Effector CD8-positive, alpha-beta T cell (primary cell): ENCODE measurements at places on chromosomes 3 and 15.

- DNase-seq = no peak
These were observed 291.0 kb downstream of the TIGIT start for GRCh38 chr3:114584734-114585371.

DNA sequence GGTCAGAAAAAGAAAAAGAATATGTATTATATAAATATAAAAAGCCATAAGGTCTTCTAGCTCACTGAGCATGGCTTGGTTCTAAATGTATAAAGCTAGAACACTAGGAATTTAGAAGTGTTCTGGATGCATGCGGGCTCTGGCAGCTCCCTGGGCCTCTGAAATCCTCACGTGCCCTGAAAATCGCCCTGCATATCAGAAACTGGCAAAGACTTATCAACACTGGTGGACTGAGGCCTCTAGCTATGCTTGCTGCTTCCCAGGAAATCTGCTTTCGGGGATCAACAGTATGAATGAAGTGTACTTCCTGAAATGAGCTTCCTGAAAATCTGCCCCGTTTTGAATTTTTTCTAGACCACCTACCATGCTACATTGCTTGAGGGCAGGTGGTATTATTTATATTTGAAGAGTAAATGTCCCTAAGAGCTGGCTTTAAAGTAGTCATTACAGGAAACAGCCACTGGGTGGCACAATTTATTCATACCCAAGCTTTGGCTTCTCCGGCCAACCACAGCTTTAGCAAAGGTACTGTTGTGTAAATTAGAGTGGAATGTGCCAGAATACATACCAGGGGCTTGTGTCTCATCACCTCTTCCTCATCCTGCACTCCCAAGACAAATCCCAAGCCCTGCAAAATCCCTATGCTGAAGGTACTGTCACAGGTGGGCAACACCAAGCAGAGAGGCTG lies 17.7 kb downstream of the CRTAP start:
- DNase-seq = no peak

GRCh38 chr3:115698851-115699591 lies 75.7 kb downstream of the GAP43 start:
- no peak for DNase-seq

- no peak for DNase-seq
These were observed 11.8 kb downstream of the MYO1E start for GRCh38 chr15:59360896-59361295.

- no peak for DNase-seq
These were observed 231.8 kb upstream of the THRB start for GRCh38 chr3:24726423-24726822.

DNA sequence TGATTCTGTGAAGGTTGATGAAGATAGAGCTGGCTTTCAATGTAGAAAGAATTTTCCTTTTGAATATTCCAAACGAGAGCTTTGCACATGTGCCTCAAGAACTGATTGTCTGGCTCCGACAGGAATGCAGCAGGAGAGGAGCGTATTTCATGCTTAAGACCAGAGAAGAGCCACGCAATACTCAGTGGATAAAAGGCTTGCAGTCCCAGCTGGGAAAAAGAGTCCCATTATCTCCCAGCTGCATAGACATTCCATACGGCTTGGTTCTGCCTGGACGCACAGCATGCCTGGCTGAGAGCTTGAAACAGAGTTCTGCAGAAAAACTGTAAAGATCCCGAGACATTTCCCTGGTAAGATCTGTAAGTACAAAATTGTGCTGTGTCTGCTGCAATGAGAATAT lies at the start of gene CNTN6:
Gene CNTN6, plus strand, starts transcription at position 254 of the 400 bp plus-strand sequence. CDS start 54,985 bp downstream, outside the sequence.
- no peak for DNase-seq

GRCh38 chr3:190646996-190647395 lies 133.1 kb downstream of the IL1RAP start:
- no peak for DNase-seq

DNA sequence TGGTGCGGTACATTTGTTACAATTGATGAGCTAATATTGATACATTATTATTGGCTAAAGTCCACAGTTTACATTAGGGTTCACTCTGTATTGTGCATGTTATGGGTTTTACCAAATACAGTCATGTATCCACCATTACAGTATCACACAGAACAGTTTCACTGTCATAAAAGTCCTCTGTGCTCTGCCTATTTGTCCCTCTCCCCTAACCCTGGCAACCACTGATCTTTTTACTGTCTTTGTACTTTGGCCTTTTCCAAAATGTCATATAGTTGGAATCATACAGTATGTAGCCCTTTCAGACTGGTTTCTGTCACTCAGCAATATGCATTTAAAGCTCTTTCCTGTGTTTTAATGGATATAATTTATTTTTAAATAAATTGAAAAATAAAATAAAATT lies 83.1 kb upstream of the SLC4A7 start:
- DNase-seq = no peak

GRCh38 chr15:80595396-80595795 lies 99.7 kb upstream of the ABHD17C start:
- no peak for DNase-seq

- DNase-seq = no peak
These were observed 11.6 kb upstream of the ACAN start for GRCh38 chr15:88791637-88792036.

GRCh38 chr3:123028233-123028828 lies 768 bp upstream of the SEMA5B start:
- DNase-seq = no peak

DNA sequence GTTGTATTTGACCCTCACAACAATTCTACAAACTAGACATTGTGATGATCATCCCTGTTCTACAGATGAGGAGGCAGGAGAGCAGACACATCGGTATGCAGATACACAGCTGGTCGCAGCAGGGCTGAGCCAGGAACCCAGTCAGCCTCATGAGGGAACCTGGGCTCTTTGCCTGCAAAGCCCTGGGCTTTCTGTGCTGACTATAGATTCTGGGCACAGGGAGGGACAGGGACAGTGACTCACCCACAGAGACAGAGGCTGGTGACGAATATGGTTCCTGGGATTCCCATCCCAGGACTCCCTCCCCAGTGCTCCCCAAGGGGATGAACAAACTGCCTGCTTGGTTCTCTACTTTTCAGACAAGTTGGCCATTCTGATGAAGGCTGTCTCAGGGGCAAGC lies 3.8 kb upstream of the CAMP start:
- DNase-seq = no peak

GRCh38 chr3:13772321-13772745 lies 107.5 kb downstream of the WNT7A start:
- DNase-seq = no peak

DNA sequence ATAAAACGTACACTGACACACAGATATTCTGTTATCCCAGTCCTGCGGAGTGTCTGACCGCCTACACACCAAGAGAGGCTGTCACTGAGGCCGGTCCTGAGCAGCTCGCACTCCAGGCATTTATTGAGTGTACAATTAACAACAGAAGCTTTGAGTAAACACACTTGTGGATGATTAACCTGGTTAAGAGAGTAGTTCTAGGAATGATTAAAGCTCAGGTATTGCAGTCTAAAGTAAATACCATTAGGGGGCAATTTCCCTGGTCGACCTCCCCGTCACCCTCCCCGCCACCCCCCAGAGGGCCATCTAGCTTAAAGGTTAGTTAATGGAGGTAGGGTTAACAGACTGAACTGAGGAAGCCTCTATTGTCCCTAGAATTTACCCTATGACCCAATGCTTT lies 1278.5 kb downstream of the NSUN3 start:
- no peak for DNase-seq

DNA sequence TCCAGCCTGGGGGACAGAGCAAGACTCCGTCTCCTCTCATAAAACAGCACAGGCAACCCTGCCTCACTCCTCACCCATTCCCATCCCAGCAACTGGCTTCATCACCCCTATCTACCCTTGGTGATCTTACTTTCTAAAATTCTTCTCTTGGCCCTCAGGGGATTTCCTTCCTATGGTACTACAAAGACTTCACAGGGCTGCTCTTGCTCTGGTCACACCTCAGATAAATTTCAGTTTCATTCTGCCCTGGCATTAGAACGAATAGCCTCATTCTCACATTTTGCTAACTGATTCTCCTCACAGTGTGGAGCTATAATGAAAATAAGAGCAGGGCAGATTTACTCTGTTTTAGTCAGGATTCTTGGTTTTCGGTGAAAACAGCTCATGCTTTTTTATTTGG lies 22.1 kb upstream of the CRBN start:
- no peak for DNase-seq

- no peak for DNase-seq
These were observed 633.7 kb upstream of the SUCLG2 start for GRCh38 chr3:68288085-68288484.

- no peak for DNase-seq
These were observed 81.6 kb upstream of the HERC1 start for GRCh38 chr15:63915209-63915872.

GRCh38 chr15:78914027-78914764 lies 30.6 kb downstream of the CTSH start:
- DNase-seq = no peak

DNA sequence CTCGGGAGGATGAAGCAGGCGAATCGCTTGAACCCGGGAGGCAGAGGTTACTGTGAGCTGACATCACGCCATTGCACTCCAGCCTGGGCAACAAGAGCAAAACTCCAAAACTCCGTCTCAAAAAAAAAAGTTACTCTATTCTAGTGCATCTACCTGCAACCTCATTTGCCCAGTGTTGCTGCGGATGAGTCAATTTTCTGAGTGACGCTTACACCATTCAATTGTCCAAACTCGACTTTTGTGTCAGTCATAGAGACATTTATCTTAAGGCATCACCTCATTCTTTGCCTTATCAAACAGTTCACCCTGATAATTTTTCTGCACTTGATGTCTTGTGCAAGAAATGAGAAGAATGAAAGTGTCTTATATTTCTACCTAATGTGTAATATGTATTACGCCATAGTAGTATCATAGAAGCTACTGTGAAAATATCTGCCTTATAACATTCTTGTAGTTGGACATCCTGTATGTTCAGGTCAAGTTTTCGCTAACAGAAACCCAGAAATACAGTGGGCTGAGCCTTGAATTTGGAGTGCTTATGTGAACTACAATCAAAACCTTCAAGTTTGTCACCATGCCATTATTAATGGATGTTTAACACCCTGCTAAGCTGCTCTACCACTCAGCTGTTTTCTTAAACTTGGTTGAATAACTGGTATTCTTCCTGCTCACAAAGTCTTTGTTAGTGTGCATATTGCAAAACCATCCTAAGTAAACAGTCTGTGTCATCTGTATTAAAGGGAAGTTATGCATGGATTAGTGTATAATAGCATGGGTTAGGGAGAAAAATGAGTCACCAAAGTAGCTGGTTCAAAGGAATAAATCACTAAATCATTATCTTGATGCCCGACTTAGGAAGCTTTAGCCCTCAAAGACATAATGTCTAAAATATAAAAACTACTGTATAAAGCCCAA lies 531.0 kb upstream of the NR2F2 start:
- DNase-seq = no peak

- DNase-seq = no peak
These were observed 6.4 kb downstream of the RASA2 start for GRCh38 chr3:141493184-141493583.

- DNase-seq = no peak
These were observed 24.4 kb upstream of the PLSCR2 start for GRCh38 chr3:146493761-146494160.

- DNase-seq = no peak
These were observed 38.1 kb upstream of the RASA2 start for GRCh38 chr3:141448606-141449220.

DNA sequence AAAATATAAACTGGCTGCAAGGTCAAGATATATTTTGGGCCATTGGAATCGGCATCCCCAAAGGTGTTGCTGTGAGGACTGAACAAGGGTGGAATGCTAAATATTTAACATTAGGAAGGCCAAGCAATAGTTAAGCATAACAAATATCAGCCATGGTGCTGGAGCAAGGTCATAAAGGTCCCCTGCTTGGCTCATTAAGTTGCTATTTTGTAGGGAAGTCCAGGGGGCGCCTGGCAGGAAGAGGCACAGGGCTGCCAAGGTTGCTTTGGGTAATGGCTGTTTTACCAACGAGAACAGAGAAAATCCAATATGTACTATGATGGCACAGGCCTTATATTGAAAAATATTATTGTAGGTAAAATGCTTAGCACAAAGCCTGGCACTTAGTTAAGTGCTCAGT lies 62.2 kb downstream of the SLC15A2 start:
- no peak for DNase-seq

DNA sequence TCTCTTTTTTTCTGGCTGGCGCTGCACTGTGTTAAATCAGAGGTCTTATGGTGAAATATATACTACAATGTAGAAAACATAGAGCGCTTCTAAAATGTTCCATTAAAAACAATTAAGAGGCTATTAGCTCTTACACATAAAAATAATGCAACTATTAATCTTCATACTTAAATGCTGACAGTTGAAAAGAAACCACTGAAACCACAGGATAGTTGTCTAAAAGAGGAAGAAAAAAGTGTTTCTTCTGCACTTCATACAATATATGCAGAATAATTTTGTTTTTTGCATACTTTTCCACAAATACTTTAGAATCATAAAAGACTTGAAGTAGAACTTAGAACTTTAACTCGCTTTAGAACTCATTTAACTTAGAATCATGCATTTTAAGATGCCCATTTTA lies 170.5 kb downstream of the PYDC2 start:
- DNase-seq = no peak

DNA sequence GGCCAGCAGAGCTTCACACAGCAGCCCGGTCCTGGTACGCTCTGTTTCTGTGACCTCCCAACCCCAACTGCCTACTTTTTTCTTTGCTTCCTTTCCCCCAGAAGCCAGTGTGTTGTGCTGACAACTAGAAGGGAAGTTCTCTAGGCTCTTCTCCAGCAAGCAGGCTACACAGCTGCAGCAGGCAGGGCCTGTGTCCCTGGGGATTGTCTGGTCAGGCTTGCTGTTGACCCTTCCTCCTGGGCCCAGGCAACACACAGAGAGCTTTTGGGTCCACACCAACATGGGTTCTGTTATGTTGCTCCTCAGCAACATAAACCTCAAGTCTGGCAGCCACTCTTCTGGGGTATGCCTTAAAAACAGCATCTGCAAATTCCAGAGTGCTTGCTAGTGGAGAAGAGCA lies 36.2 kb upstream of the TSPAN3 start:
- no peak for DNase-seq

- DNase-seq = no peak
These were observed 300.8 kb downstream of the ZBTB20 start for GRCh38 chr3:114846252-114846651.

- DNase-seq = no peak
These were observed 426.6 kb downstream of the OCA2 start for GRCh38 chr15:27672537-27672936.

DNA sequence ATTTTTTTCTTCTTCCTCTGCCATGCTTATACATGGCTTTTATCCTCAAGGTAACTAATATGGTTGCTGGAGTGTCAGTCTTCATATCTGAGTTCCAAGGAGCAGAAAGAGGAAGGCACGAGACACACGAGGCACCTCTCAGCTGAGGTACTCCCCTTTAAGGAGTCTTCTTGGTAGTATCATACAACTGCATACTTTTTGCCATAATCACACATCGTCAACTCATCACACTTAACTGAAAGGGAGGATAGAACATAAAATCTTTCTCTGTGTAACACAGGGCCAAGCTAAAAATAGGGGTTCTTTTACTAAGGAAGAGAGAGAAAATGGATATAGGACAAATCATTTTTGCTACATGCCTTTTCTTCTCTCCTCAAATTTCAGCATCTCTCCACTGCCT lies 104.2 kb downstream of the OXSM start:
- no peak for DNase-seq

GRCh38 chr3:178684881-178685590 lies 148.8 kb downstream of the KCNMB2 start:
- no peak for DNase-seq
